Right hindlimb (tissue), 1 donor: ENCODE measurements at places on chromosomes 6 and 20.
A peak's percentile ranks its signal among the peaks of the same experiment; 100 is the strongest.

- DNase-seq: no peak
Measured at GRCh38 chr6:6225885-6226529, 94.5 kb downstream of the F13A1 start.

GRCh38 chr20:4341804-4342485, 326.6 kb upstream of the RNF24 start:
- DNase-seq: peak; percentile 35

- DNase-seq: peak; percentile 73
Measured at GRCh38 chr6:31180500-31180899, 10.0 kb upstream of the POU5F1 start.

- no peak for DNase-seq
Measured at GRCh38 chr6:52359403-52359802, 2.5 kb upstream of the PAQR8 start.

DNA sequence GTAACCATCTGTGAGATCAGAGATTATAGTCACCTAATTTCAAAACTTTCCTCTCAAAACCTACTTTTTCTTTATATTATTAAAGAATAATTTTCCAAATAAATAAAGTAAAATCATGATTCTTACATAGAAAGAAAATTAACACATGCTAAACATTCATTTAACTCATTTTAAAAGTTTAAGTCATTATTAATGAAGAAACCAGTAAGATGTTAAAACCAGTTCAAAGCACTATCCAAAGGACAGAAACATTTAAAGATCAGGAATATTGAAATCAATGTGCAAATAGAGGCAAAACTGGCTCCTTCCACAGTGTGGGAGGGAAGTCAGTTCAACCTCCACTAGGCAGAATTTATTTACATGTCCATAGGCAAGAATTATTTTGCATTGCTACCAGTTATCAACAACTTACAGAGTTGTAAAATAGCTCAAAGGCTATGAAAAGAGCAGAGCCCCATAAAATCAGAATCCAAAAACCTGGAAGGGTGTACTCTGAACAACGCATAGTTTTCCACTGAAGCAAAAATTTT, 146.9 kb downstream of the KHDC1L start:
- DNase-seq: no peak

GRCh38 chr6:100382767-100383195, 81.9 kb downstream of the SIM1 start:
- DNase-seq: no peak

DNA sequence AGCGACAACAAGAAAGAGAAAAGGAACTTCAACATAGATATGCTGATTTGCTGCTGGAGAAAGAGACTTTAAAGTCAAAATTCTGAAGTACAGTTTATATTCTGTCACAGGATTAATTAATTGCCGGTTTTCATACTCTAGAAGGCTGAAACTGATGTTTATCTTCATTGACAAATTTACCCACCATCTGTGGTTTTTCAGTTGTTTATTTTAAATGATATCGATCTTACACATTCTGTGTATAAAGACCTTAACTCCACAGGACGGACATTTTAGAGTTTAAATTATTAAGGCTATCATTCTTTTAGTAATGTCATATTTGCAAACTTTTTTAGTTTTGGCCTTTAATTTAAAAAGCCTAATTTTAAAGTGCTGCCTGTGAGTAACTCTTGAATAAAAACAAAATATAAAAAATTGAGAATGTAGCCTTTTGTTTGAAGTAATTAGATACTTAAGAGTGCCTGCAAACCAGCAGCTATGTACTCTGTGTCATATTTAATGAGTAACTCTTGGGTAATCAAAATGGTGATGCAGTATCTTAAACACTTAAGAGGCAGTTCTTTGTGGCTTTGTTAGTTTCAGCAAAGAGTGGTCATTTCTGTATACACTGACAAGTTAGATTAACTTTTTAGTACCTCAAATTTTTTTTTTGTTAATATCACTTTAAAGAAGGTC, 59.3 kb downstream of the CDC5L start:
- no peak for DNase-seq

DNA sequence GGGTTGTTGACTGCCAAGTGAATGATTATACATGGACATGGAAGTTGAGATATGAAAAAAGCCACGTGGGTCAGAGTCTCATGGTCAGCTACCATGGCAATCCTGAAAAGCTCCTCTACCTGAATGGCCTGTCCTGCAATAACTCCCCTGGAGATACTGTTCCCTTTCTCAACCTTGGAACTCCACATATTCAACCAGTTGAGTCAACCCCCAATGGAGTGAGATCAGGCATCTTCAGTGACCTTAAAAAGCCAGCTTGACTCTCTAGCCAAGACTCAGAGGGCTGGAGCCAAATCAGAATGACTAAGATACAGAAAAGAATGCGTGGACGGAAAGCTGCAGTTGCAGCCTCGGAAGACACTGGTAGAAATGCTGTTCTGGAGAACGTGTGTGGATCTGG, 341.3 kb downstream of the FOXA2 start:
- no peak for DNase-seq

DNA sequence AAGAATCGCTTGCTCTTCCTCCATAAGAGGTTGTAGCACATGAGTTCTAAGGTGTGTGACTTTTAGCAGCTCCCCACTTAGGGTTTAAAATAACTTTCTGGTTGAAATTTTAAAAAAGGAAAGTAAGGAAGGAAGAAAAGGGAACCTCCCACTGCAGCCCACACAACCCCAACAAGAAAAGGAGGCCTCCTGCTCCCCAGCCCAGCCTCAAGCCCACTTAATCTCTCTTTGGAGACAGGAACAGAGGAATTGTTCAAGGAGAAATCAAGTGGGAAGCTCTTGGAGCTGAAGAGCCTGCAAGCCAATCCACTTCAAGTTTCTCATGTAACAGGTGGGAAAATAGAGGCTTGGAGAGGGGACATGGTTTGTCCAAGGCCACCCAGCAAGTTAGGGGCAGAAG, 39.1 kb upstream of the PREX1 start:
- no peak for DNase-seq

GRCh38 chr6:27161946-27162603, 85.4 kb upstream of the PRSS16 start:
- DNase-seq: no peak

- no peak for DNase-seq
Measured at GRCh38 chr6:22497276-22497675, 72.1 kb upstream of the HDGFL1 start.

DNA sequence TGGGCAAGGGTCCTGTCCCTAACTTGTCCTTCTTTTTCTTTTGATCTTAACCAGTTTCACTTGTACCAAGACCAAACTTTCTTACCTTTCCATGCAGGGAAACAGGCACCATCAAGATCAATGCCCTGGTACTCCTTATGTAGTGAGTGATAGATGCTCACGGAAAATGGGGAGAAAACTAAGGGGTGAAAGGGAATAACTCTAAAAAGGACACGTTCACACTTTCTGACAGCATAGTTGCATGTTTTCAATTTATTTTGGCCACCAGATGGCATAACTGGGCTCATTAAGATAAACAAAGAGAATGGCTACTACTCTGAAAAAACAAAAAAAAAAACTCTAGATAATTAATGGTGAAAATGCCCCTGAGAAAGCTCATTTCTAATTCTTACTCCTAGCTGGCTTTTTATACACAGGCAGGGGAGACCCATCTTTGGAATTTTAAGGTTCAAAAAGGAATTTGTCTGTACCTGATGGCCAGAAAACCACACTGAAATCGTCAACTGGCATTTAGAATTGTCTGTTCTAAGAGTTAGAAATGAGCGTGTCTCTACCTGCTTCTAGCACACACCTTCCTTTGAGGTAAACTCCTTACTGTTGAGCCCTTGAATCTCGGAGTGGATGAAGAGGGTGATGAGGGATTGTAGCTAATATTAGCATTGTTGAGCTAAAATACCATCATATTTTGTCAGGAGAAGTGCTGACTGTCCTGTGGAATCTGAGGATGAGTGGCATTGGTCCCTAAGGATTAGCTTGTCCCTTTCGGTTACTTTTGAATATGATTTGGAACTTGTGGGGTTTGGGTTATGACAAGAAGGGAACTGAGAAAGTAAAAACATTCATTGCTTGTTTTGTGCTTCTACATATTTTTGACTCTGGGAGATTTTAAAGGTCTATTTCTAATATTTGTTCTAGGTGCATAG, 62.2 kb upstream of the DDR1 start:
- no peak for DNase-seq

GRCh38 chr6:6696867-6697531, 108.5 kb downstream of the LY86 start:
- peak; percentile 57 for DNase-seq

- DNase-seq: no peak
Measured at GRCh38 chr6:1104988-1105670, 206.8 kb upstream of the FOXQ1 start.

GRCh38 chr6:20722455-20722854, 188.2 kb downstream of the CDKAL1 start:
- DNase-seq: no peak

GRCh38 chr20:881051-881782, 34.9 kb downstream of the ANGPT4 start:
- no peak for DNase-seq

GRCh38 chr6:88536071-88536625, 370.0 kb upstream of the CNR1 start:
- no peak for DNase-seq

- no peak for DNase-seq
Measured at GRCh38 chr20:11170025-11170424, 496.2 kb upstream of the JAG1 start.

DNA sequence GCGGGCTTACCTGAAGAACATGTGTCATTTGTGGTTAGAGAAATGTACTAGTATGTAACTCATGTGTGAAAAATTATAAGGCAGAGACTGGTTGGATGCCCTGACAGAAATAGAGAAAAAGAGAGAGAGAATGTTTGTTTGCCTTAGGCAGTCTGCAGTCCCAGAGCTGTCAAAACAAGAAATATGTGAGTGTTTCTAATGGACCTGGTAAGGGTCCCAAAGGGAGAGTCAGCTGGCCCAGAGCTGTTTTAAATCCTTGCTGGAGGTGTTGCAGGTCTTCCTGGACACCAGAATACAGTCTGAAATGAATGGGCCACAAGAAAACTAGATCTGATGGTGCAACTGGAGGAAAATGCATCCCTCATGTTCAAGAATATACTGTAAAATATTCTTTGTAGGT, 158.3 kb upstream of the OGFRL1 start:
- DNase-seq: no peak

DNA sequence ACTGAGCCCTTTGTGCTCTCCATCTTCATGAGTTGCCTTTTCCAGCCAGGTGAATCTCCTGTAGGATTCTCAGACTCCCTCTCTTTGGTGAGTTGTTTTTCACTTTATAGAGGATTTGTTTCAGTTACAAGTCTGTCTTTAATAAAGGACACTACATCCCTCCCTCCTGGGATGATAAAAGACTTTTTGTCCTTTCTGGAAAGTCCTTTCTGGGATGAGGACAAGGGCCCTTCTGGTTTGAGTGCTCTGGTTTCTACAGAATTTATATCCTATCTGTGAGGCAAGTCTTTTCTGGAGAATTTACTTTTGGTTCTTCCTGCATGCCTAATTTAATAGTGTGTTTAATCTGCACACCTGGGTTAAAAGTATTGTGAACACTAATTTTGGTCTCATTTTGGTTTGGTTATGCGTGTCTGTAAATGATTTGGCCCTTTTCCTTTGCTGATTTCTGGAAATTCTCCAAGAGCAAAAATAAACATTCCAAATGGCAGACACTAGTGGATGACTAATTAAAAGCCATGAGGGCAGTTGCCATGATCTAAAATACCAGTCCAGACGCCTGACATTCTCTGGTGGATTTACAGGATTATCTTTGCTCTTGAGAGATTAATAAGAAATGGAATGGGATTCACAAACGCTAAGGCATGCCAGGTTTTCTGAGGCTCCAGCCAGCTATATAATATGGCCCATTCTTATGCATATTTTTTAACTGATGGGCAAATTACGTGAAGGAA, 44.8 kb downstream of the TCP11 start:
- DNase-seq: no peak

GRCh38 chr20:41147767-41148191, 10.4 kb downstream of the PLCG1 start:
- no peak for DNase-seq

DNA sequence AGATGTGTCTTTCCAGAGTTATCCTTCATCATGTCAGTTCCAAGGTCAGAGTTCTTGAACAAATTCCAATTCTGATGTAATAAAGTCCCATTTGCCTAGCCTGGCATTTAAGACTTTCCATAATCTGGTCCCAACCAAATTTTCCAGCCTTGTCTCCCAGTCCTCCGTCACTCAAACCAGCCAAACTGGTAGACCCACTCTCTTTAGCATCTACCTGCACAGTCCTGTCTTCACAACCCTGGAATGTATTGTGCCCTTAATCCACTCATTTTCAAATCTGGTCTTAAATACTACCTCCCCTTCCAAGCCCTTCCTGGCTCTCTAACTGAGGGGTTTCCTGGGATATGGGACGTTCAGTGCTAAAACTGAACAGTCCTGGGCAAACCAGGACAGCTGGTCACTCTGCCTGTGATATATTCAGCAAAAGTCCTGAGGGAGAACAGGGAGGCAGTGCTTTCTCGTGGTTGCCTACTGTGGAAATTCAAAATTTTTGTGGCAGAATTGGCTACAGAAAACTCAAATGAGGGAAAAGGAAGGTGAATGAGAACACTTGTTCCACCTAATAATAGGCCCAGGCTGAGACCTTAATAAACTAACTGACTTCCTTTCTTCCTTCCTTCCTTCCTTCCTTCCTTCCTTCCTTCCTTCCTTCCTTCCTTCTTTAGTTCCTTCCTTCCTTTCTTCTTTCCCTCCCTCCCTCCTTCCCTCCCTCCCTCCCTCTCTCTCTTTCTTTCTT, 10.8 kb upstream of the AKAP7 start:
- DNase-seq: no peak

DNA sequence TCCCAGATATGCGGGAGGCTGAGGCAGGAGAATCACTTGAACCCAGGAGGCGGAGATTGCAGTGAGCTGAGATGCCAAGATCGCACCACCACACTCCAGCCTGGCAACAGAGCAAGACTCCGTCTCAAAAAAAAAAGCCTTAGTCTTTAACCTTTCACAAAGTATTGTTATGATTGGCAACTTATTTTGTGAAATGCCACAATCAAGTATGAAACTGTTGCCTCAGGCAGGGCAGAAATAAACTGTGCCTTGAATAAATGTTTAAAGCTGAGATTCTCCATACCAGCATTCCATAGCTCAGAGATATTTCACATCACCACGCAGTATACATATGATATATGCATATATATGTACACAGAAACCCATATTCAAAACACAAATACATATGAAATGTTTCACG, 120.1 kb upstream of the CCDC28A start:
- no peak for DNase-seq

GRCh38 chr6:133958791-133959190, 5.8 kb downstream of the TBPL1 start:
- DNase-seq: no peak
